NCI-H187 (cell line): ENCODE measurements at places on chromosomes 3 and 15.

- DNase-seq = no peak
Observed at GRCh38 chr3:42302924-42303634, 37.1 kb upstream of the CCK start.

DNA sequence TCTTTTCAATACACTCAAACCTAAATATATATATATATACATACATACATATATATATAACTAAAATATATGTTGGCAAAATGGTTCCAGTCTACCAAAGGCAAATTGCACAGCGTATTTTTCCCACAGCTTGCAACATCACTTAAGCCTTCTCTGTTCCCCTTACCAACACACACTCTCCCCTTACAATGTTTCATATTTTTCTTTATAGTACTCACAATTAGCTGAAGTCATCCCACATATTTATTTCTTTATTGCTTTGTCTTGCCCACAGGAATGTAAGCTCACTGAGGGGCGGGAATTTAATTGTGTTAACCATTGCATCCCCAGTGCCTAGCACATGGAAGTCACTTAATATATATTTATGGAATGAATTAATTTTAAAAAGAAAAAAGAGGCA lies 288.3 kb downstream of the ULK4 start:
- no peak for DNase-seq

- no peak for DNase-seq
Observed at GRCh38 chr15:62854420-62855084, 188.0 kb upstream of the TPM1 start.

GRCh38 chr3:174931473-174932353 lies 72.6 kb downstream of the NAALADL2 start:
- DNase-seq = no peak

DNA sequence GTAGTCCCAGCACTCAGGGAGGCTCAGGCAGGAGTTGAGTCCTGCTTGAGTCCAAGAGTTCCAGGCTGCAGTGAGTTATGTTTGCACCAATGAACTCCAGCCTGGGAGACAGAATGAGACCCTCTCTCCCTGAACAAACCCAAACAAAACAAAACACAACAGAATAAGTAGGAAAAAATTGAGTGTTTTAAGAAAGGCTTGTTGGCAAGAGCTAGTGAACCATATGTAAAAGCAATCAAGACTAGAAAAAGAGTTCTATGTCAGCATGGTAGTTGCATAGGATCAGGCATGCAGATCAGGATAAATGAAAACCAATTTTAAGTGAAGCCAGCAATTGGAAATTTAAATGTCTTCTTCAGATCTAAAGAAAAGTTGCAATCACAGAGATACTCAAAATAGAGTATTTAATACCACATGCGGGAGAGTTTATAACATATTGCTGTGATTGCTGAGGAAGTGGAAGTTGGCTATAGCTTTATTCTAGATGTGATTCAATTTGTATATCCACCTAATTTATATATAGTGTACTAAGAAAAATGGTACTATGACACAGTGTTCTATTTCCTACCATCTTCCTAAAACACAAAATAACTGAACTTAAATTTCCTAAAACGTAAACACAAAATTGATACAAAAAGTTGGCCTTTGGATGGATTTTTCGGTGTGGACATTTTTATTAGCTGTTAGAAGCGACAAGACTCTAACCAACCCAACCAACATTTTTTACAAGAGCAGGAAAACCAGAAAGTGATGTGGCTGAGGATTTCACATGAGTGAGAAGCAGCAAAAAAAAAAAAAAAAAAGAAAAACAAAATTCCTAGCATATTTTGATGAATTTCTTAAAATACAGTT lies 101.9 kb upstream of the ROBO1 start:
- no peak for DNase-seq

DNA sequence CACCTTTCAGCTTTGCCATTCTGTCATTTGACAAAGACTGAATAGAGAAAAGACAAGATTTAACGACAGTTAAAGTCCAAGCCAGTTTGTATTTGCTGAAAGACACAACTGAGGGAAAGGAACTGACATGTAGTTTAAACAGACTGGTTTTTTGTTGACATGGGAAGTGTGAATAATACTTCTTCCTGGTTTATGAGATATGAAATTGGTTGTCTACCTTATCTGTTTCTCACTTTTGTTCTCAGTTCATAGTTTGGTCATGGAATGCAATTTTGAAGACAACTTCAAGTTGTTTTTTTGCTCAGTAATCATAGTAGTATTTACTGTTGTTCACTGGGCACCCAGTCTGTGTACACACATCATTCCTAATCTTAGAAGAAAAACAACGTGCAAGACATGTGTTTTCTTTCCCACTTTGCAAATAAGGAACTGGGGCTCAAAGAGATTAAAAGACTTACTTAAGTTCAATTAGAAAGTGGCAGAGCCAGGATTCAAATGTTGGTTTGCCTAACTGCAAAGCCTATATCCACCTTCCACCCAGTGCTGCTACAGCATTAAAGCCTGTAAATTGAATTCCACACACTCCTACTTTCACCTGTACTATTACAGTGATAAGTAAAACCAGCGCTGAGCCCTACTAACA lies 103.5 kb downstream of the LPP start:
- DNase-seq = no peak

DNA sequence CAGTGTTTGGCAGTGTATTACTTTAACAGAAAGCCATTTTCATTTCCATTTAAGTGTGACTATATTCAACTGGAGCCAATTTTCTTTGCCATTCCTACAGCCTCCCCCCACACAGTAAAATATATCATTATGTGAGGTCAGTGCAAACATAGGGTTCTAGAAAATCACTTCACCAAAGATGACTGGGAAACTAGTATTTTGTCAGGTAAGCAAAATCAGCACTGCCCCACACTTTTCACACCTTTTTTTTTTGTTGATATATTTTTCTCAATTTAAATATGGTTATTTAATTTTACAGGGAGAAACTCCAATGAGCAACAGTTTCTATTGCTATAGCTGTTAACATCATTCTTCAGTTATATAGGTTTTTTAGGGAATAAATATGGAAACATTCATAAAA lies 29.7 kb downstream of the MKRN2OS start:
- DNase-seq = no peak
